ENCODE measurements at places on chromosomes 4 and X. TPM values are rescaled to one million over a fixed set of nuclear protein-coding genes. Genes with fewer than 3 reads are reported as not detected.

- H3K36me3 ChIP-seq: no peaks in the 10 kb centered on the region
- DNase-seq: no peak
- peaks cover 5% of the 10 kb centered on the region for H3K4me1 ChIP-seq
- H3K27me3 ChIP-seq: no peaks in the 10 kb centered on the region
- H3K27ac ChIP-seq: no peak overlapping the region
- H3K4me3 ChIP-seq: peak overlapping the region; percentile 35
These were observed 826.1 kb downstream of the STPG2 start for GRCh38 chr4:97317201-97317600.

PABPC1L2A gene
- 0.31 TPM for total RNA-seq

NSUN7 gene
- 18.2 TPM for total RNA-seq

GRCh38 chrX:4881277-4881676 lies 1167.8 kb upstream of the PRKX start:
- no peak for DNase-seq
- H3K27ac ChIP-seq: no peak overlapping the region
- no peaks in the 10 kb centered on the region for H3K36me3 ChIP-seq
- H3K4me1 ChIP-seq: no peaks in the 10 kb centered on the region
- H3K4me3 ChIP-seq: no peak overlapping the region

DNA sequence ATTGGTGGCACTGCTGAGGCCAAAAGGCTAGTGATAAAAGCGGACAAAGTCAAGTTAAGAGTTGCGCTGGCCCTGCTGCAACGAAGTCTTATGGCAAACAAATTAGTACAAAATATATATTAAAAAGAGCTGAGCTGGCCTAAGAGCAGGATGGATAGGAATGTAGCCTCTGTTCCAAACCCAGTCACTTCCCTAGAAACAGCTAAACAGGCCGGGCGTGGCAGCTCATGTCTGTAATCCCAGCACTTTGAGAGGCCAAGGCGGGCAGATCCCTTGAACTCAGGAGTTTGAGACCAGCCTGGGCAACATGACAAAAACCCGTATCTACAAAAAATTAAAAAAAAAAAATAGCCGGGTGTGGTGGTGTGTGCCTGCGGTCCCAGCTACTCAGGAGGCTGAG lies 32.4 kb upstream of the UGDH start:
- no peak overlapping the region for H3K4me3 ChIP-seq

- no peaks in the 10 kb centered on the region for H3K4me1 ChIP-seq
- no peak for DNase-seq
- H3K4me3 ChIP-seq: no peak overlapping the region
- H3K27me3 ChIP-seq: no peaks in the 10 kb centered on the region
- H3K27ac ChIP-seq: peak overlapping the region; percentile 21
These were observed 9.1 kb downstream of the NSD2 start for GRCh38 chr4:1880332-1880731.

- H3K27ac ChIP-seq: no peak overlapping the region
- H3K36me3 ChIP-seq: no peaks in the 10 kb centered on the region
- no peak for DNase-seq
- H3K4me1 ChIP-seq: no peaks in the 10 kb centered on the region
These were observed 41.8 kb downstream of the FGF13 start for GRCh38 chrX:138669693-138670092.

DSPP gene
- total RNA-seq: not detected

- no peaks in the 10 kb centered on the region for H3K27me3 ChIP-seq
- H3K36me3 ChIP-seq: no peaks in the 10 kb centered on the region
- H3K27ac ChIP-seq: no peak overlapping the region
- H3K4me1 ChIP-seq: no peaks in the 10 kb centered on the region
These were observed 394.9 kb upstream of the PABPC5 start for GRCh38 chrX:91039777-91040176.

DNA sequence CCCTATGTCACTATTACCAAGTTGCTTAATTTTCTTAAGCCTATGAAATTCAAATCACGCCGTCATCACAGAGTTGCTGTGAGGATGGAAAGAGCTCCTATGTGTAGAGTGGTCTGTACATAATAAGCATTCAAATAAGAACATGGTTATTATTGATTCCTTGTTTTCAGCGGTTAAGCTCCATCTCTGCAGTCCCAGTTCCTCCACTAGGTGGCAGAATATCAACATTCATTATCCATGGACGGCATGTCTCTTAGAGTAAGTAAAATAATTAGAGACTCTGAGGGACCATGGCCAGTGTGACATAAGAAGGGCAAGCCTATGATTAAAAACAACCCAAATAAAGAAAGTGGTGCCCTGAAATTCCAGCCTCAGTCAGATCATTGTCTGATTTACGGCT lies 132.5 kb upstream of the NHS start:
- H3K4me1 ChIP-seq: no peaks in the 10 kb centered on the region
- H3K27ac ChIP-seq: no peak overlapping the region
- no peaks in the 10 kb centered on the region for H3K36me3 ChIP-seq
- H3K4me3 ChIP-seq: no peak overlapping the region

DNA sequence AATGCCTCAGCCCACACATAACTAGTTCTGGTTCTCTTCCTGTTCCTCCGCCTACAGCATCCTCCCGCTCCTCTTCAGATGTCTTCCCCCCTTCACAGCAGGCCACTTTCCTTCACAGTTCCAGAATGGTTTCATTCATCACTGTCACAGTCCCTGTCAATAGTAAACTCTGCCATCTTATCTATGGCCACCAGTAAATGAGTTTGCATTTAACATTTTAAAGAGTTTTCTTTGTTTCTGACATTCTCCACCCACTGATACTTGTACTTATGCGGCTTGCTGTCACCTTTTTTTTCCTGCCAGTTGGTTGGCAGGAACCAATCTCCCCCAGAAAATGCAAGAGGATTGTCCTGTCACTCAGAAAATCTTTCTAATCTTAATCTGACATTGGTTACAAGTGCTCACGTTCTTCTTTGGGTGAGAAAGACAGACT lies 114.1 kb downstream of the GLUD2 start:
- H3K4me3 ChIP-seq: no peak overlapping the region
- DNase-seq: no peak
- no peak overlapping the region for H3K27ac ChIP-seq
- H3K4me1 ChIP-seq: no peaks in the 10 kb centered on the region
- H3K36me3 ChIP-seq: no peaks in the 10 kb centered on the region
- no peaks in the 10 kb centered on the region for H3K27me3 ChIP-seq

DNA sequence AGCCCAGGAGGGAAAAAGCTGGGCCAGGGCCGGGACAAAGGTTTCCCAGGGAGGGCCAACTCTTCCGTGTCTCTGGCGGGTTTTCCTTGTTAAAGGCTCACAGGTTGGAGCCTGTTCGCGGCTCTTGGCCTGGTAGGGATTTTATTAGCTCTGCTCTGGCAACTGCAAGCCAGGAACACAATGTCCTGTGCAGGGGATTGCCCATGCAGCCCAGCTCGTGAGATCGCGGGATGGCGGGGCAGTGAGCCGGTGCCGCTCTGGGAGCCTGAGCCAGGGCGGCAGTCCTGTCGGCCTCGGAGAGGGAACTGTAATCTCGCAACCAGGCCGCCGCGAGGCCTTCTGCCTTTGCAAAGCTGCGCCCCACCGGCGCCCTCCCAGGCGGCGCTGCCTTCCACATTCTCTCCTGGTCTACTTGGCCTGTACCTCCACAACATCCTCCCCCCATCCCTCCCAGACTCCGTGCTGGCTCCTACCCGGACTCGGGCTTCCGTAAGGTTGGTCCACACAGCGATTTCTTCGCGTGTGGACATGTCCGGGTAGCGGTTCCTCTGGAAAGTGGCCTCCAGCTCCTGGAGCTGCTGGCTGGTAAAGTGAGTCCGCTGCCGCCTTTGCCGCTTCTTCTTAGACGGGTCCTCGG lies 2.1 kb downstream of the PITX2 start:
- H3K27ac ChIP-seq: peak overlapping the region; percentile 68
- H3K36me3 ChIP-seq: peaks cover 12% of the 10 kb centered on the region
- H3K4me3 ChIP-seq: peak overlapping the region; percentile 90
- peak; percentile 92 for DNase-seq

DNA sequence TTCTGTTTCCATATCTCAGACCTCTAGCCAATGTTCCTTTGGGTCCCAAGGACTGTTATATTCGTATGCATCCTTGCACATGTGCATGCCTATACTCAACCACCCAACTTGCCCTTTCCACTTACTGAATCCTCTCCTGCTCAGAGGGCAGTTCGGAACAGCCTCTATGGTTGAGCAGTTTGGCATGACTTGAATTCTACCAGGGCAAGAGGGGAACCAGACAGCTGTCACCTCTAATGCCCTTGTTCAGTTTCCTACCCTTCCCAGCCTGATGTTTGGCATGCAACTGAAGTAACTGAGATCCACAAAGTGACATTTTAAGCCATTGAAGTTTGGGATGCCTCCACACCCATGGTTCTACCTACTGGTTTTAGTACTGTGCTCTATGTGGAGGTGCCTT lies 17.5 kb downstream of the DRP2 start:
- DNase-seq: no peak
- no peaks in the 10 kb centered on the region for H3K4me1 ChIP-seq
- H3K4me3 ChIP-seq: no peak overlapping the region
- no peak overlapping the region for H3K27ac ChIP-seq
- H3K36me3 ChIP-seq: no peaks in the 10 kb centered on the region

GRCh38 chrX:115690511-115691216 lies 129.7 kb downstream of the PLS3 start:
- no peaks in the 10 kb centered on the region for H3K27me3 ChIP-seq
- no peaks in the 10 kb centered on the region for H3K4me1 ChIP-seq
- no peak overlapping the region for H3K4me3 ChIP-seq
- H3K27ac ChIP-seq: peak overlapping the region; percentile 83
- H3K36me3 ChIP-seq: no peaks in the 10 kb centered on the region

GRCh38 chr4:36196145-36196913 lies 48.0 kb downstream of the ARAP2 start:
- H3K27ac ChIP-seq: no peak overlapping the region
- no peaks in the 10 kb centered on the region for H3K36me3 ChIP-seq
- H3K27me3 ChIP-seq: no peaks in the 10 kb centered on the region
- no peak overlapping the region for H3K4me3 ChIP-seq
- no peaks in the 10 kb centered on the region for H3K4me1 ChIP-seq

GPR78 gene
- 3.7 TPM for total RNA-seq

DNA sequence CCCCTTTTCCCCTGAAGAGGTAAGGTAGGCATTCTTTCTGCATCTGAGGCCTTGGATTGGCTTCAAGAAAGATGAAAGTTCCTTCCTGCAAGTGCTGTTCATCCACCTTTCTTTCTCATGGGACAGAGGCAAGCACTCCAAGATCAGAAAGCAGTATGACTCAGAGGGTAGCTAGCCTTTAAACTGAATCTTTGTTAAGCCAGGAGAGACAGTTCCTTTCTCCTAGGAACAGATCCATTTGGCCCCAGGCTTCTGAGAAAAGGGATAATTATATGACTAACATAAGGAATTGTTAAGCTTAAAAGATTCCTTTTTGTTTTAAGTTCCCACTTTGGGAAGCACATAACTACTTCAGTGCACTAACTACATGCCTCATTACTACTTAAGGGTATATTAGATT lies 192.0 kb downstream of the PPP3CA start:
- H3K4me3 ChIP-seq: no peak overlapping the region
- H3K27me3 ChIP-seq: no peaks in the 10 kb centered on the region
- no peak for DNase-seq
- peaks cover 10% of the 10 kb centered on the region for H3K4me1 ChIP-seq

PJA1 gene
- total RNA-seq: 32.6 TPM
